ENCODE measurements at places on chromosomes 16 and 17. TPM values are rescaled to one million over a fixed set of nuclear protein-coding genes. Genes with fewer than 3 reads are reported as not detected.

Gene WNT9B
- total RNA-seq = not detected

Gene SLC52A1
- total RNA-seq = not detected

DNA sequence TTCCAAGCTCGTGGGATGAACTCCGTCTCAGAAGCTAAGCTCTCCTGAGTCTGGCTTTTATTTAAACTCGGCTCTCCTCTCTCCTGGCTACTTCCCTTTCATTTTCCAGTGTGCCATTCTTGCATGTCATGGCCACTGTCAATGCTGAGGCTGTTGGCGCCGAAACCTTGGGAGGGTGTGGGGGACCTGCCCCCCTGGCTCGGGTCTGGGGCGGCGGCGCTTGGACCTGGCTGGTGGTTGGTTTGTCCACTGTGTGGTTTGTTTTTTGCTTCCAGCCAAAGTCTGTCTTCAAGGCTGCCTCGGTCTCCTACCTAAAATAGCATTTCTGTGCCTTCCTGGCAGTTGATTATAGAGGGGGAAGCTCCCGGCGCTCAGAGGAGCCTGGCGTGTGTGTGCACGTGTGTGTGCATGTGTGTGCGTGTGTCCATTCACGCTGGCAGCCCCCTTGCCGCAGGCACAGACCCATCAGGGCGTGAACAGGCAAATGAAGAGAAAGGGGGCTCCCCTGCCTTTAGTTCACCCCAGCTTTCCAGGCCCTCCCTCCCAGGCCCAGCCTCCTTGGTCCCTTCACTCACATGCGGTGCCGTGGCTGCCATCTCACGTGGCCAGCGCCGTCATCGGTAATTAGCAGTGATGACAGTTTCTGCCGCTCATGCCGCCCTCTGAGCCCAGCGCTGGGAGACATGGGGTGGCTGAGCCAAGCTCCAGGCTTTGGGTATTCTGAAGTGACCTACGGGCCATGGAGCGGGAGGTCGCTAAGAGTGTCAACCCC lies 179.9 kb downstream of the SEC14L1 start:
- peak; percentile 35 for DNase-seq

DNA sequence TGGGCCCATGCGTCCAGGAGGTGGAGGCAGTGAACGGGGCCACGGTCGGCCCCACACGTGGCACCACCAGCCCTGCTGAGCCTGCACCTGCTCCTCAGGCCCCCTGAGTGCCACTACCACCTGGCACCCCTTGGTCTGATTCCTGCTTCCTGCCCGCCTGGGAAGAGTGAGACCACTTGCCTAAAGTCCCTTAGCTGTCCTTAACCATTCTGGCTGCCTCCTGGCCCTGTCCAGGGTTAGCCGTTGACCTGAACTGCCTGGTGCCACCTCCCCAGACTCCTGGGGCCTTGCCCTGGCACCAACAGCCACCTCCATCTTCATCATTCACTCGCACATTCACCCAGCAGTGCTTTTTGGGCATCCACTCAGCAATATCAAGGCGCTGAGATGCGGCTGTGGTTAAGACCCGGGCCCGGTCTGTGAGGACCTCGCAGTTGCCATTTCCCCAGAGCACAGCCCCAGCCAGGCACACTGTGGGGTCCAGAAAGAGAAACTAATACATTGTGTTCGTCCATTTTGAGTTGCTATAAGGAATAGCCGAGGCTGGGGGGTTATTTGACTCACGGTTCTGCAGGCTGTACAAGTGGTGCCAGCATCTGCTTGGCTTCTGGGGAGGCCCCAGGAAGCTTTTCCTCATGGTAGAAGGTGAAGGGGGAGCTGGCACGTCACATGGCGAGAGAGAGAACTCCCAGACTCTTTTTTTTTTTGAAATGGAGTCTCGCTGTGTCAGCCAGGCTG lies 318.4 kb downstream of the SEC14L1 start:
- no peak for DNase-seq

DNA sequence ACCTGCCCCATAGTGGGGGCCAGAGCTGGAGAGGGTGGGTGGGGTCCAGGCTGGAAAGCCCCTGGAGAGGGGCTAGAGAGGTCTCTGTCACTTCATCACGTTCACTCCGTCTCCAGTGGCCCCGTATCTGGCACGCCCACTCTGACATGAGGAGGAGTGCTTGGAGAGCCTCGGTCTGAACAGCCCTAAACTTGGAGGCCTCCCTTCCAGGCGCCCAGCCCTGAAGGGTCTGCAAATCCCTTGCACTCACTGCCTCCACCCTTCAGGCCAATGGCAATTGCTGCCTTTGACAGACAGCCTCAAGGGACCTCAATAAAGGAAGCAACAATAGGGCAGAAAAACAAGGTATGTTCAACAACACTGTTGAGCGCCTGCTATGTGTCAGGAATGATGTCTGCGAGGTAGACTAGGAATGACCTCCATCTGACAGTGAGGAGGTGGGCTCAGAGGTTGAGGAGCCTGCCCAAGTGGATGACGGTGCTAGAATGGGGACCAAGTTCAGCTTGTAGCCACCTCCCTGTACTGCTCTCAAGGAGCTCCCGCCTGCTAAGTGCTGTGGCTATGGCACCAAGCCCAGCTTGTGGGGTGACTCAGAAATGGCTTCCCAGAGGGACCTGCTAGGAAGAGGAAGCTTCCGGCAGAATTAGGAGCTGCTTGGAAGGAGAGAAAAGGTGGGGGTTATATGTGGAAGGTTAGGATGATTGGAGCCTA lies 2.9 kb upstream of the EPX start:
- peak; percentile 32 for DNase-seq

DNA sequence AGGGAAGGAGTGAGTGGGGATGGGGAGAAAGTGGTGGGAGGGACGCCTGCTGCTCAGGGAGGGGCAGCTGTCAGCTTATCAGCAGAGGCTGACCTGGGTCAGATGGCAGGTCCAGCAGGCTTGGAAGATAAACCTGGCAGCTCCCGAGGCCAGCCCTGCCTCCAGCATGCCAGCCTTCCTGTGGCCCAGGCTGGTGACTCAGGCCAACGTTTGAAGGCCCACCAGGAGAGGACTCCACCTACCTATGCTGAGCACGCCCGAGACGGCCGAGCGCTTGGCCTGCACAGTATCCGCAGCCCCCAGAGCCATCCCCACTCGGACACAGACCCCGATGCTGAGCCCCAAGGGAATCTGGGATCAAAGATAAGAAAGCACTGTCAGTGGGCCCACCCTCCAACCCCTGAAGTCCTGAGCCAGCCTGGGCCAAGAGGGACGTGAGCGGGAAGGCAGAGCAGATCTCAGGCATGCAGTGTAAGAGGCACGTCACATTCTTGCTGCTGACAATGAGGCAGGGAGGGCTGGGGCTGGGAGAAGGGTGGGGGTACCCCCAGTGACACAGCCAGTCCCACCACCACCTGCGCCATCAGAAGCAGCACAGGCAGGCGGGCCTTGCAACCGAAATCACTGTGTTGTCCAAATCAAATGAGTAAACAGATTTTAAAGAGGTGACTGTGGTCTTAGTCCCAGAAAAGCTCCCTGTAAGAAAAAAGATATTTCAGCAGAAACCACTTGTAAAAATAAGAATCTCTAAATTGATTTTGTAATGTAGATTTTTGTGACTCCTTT lies 12.4 kb downstream of the SLC47A2 start:
- DNase-seq = no peak

GRCh38 chr17:42817866-42818265 lies 6.2 kb downstream of the BECN1 start:
- DNase-seq = no peak

DNA sequence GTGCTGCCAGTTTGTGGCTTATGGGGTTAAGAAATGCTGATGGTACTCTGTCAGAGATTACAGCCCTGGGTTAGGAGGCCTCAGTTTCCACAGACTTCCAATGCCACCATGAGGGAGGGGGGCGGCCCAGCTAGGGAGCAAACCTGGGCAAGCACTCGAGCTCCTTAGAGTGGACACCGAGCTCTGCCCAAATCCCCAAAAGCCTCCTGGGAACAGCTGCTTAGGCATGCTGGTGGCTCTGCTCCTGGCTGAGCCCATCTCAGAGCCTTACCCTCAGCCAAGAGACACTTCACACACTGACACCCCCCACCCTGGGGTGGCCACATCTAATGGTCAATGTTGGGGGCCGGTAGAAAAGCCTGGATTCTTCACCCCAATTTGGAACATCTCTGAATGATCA lies 66.1 kb downstream of the C16orf78 start:
- no peak for DNase-seq

DNA sequence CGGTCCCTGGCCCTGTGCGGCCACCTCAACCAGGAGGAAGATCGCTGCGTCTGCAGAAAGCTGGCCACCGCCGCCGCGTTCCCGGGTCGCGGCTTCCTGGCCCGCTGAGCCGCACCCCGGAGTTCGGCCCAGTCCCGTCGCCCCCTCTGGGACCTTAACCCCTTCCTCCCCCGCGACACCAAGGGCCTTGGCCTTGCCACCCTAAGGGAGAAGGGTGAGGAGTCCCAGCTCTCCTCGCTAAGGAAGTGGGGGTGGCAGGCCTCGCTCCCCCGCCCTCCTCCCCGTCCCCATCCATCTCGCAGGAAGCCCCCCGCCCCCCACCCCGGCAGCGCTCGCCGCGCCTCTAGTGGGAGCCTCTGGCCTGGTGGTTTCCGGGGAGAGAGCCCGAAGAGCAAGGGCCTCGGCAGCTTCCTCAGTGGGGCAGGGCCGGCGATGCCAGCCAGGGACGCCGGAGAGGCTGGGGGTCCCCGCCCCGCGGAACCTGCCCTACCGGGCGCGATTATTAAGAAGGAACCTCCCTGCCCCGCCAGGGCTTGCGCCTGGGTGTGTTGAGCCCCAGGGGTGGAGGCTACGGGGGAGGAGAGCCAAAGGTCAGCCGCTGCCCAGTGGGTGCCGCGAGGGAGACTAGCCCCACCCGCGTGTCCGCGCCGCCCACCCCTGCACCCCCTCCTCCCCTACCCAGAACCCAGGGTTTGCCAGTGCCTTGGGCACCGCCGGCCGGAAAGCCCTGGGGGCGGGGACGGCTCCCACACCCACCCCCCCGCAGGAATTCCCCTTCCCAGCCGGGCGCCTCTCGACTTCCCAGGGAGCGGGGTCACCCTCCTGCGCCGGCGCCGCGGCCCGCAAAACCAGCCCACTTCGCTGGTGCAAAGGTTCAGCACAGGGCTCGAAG lies 6.8 kb downstream of the CBX4 start:
- no peak for DNase-seq

DNA sequence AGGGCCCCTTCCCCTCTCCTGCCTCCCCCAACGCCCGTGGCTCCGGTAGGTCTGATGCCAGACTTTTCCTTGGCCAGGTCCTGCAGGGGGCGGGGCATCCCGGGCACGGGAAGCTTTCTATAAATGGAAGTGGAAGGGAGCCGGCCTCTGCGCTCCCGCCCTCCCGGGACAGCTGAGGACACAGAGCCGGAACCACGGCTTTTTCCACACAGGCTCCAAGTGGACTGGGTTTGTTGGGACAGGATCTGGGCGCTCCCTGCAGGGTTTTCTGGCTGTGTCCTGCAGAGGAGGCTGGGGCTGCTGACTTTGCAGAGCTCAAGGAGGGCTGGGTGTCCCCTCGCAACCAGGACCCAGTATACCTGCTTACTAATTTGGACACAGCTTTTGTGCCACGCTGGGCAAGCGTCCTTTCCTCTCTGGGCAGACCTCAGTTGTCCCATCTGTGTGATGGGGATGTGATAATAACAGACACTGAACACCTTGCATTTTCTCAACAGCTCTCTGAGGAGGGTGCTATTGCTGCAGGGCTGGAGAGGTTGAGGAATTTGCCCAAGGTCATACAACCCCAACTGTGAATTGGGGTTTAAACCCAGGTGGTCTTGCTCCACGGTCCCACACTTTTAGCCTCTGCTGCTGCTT lies 1.8 kb downstream of the TNS4 start:
- DNase-seq = peak; percentile 81

DNA sequence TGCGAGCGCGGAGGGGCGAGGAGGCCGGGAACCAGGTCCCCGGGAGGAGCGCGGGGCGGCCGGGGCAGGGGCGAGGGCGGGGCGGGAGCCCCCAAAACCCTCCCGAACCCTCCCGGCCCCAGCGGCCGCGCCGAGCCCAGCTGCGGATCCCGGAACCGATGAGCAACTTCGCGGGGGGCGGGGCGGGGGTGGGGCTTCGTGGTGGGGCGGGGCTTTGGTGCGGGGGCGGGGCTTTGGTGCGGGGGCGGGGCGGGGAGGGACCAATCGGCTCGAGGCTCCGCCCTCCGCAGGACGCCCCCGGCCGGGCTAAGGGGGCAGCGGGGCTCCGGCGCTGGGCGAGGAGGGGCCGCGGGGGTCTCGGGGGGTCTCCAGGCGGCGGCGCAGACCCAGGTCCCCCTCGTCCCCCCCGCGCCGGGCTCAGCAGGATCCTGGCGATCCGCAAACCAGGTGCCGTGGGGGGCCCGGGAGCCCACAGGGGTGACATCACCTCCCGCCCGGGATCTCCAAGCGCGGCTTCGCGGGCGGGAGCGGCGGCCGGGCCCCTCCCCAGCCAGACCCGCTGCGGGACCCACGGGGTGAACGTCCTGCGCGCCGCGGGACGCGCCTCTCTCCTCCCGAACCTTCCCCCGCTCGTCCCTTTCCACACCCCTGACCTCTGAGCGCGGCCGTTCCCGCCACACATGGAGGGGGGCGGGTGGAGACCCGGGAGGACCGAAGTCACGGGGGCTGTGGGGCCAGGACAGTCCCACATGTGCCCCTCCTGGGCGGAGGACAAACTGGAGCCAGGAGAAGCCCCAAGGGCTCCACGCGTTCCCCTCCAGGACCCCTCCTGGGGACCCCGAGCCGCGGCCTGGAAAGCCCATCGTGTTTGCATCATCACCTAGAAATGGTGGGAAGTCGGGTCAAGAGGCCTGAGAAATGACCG lies at the start of gene ABR:
Gene ABR, minus strand, starts transcription at position 164 of the 925 bp plus-strand sequence. CDS start 254 bp downstream, outside the sequence.
- DNase-seq = no peak

DNA sequence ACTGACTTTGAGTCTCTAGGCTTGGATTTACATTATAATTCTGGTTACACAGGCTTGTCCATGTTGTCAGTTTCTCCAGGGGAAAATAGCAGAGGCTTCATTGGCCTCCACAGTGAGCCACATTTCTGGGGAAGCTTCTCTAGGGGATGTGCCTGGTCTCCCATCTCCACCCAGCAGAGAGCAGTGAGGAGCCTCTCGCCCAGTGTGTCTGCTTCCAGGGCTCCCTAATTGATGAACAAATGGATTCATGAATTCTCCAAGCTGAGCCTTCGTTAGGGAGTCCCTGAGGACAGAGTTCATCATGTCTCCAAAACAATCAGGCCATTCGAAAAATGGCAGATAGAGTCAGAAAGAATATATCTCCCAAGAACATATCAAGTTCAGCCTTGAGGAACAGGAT lies 162.4 kb upstream of the TOX3 start:
- DNase-seq = no peak

DNA sequence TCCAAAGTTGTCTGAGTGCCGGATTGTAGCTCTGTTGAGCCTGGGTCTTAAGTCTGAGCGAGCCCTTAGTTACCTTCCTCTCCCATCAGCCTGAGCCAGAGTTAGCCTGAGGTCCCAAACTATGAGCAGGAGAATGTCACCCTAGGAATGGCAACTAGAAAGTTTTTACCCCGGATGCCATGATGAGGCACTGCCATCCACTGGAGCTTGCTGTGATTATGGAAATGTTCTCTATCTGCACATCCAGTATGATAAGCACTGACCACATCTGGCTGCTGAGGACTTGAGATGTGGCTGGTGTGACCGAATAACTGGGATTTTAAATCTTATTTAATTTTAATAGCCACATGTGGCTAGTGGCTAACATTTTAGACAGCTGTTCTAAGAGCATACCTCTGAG lies 550.0 kb downstream of the CDH13 start:
- no peak for DNase-seq
